Stromal cell of bone marrow (primary cell): ENCODE measurements at places on chromosomes 1 and 21.

GRCh38 chr1:145927916-145928643 lies 796 bp upstream of the RBM8A start:
- DNase-seq = no peak

DNA sequence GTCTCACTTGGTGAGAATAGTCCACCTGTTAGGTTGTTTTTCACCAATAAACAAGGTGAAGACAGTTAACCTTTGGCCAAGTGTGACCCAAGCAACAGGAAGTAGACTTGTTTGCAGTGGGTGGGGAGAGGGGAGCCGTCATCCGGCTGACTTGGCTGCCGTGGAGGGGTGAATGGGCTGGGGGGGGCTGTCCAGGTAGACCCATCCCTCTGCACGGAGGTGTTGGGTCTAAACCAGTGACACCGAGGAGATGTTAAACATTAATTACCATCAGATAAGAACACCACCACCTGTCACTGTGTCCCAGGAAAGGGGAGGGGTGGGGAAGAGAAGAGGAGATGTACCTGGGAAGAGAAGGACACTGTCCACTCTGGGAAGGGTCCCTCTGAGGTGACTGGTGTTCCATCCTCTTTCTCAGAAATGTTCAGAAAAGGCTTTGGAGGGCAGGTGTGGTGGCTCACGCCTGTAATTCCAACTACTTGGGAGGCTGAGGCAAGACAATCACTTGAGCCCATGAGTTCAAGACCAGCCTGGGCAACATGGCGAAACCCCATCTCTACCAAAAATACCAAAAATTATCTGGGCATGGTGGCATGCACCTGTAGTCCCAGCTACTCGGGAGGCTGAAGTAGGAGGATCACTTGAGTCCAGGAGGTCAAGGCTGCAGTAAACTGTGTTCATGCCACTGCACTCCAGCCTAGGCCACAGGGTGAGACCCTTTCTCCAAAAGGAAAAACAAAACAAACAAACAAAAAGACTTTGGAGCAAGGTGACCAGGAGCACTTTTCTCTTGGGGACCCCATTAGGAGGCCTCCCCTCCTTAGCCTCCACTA lies 6.7 kb upstream of the MYOM3 start:
- DNase-seq = no peak

GRCh38 chr1:197859024-197859423 lies 43.4 kb upstream of the C1orf53 start:
- no peak for DNase-seq

- DNase-seq = no peak
Observed at GRCh38 chr21:34928637-34929036, 120.5 kb downstream of the RUNX1 start.

- DNase-seq = peak; percentile 96
Observed at GRCh38 chr1:8211883-8212579, 105.9 kb upstream of the SLC45A1 start.

DNA sequence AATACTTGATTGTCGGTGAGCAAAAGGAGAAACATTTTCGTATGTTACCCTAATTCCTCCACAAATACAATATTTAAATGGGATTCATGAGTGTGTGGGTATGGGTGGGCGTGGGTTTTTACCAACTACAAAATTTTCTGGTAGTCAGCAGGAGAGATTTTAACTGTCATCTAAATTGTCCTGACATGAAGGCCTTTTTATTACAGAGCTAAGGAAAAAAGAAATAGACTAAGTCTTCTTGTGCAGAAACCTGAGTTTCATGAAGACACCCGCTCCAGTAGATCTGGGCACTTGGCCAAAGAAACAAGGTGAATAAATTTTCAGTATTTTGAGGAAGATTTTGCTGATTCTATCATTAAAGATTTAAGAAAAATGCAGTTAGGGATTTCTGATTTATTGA lies 752 bp downstream of the RGS18 start:
- DNase-seq = no peak

GRCh38 chr1:204325944-204326343 lies 33.8 kb downstream of the PLEKHA6 start:
- no peak for DNase-seq

DNA sequence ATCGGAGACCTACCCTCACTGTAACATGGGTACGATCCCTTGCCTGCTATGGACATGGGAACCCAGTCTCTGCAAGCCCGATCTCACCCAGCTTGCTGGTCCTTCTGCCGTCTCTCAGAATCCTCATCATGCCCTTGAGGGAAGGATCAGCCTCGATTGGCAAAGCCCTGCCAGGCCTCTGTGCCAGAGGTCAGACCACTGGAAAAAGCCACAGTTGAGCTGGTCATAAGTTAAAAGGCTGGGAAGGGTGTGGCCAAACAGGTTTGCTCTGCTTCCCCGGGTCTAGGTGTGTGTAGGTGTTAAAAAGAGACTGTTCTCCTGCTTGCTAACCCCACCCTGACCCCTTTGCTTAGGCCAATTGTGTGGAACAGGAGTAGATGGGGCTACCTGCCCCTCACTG lies 19.5 kb upstream of the PADI3 start:
- no peak for DNase-seq

DNA sequence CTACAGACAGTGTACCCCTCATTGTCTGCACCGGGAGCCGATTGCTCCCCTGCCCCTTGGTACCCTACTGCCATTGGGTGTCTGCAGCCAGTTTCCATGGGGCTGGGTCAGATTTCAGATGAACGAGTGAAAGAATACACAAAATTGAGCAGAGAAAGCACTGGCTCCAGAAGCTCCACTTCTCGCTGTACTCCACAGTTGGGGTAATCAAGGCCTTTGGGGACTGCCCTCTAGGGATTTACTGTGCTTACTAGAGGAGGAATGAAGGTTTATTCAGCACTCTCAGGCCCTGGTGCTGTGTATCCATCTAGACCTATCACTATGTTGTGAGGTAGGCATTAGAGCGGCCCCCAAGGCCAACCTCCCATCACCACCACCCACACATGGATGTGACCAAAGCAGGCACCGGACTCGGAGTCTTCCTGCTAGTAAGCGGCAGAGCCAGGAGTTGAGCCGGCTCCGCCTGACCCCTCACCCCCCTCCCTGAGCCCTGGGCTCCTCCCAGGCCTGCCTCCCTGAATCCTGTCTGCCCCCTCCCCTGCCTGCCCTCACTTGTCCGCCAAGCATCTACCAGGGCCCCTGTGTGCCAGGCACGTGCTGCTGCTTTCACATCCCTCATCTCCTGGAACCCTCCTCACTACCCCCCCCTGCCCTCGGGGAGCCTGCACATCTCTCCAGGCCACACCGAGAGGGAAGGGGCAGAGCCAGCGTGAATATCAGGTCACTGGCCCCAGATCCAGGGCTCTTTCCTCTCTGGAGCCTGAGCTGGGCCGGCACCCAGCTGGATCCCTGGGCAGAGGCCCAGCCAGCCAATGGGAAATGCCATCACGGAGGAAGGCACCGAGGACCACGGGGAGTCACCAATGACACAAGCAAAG lies 23.3 kb downstream of the KCNN3 start:
- no peak for DNase-seq

DNA sequence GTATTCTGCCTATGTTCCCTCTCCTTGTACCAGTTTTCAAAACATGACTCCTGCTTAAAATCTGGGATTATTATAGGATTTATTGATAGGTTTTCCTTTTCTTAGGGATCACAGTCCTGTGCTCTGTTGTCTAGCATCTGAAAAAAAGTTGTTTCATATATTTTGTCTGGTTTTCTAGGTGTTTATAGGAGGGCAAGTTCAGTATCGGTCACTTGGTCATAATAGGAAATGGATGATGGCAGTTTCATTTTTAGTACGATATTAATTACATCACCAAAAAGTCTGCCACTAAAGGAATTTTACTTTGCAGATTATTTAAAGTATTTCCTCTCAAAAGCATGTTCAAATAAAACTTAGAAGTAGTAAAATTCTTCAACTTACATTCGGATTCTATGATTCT lies 94.4 kb downstream of the RASAL2 start:
- no peak for DNase-seq

DNA sequence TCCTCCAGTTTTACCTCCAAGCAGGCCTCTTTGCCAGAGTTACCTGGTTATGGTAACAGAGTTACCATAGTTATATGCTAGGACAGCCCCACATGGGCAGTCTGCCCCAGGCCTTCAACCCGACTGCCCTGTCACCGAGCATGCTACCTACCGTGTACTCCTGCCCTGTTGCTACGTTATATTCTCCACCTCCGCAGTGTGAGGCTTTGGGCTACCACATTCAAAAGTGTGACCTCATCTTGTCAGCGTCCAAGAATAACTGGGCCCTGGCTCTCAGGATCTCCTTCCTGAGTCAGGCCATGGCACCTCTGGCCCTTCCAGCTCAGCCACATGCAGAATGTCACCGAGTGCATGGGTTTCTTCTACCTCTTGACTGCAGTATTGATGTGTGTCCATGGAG lies 8.9 kb downstream of the MAPKAPK2 start:
- peak; percentile 68 for DNase-seq

- peak; percentile 14 for DNase-seq
Observed at GRCh38 chr1:238772322-238772721, 614.0 kb upstream of the CHRM3 start.

GRCh38 chr1:179087665-179088064 lies 5.8 kb downstream of the TOR3A start:
- DNase-seq = no peak

GRCh38 chr1:60697204-60697994 lies 385.0 kb upstream of the NFIA start:
- DNase-seq = no peak

GRCh38 chr1:213876531-213876930 lies 111.2 kb upstream of the PROX1 start:
- DNase-seq = no peak

- DNase-seq = no peak
Observed at GRCh38 chr1:9816199-9816598, 7.6 kb downstream of the CLSTN1 start.

DNA sequence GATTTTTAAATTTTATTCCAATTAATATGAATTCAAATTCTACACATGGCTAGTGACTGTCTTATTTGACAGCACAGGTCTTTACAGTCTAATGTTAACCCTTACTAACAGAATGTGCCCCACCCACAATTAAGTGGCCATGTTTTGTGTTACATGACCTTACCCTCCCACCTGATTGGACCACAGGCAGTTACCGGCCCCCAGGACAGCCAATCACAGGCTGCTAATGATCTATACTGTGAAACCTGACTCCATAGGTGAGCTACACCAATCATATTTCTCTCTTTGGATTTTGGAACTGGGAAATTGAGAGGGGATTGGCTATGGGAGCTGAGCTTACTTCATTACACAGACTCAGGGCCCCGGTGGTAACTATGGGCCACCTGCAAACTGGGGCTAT lies 27.5 kb downstream of the ZP4 start:
- DNase-seq = no peak

DNA sequence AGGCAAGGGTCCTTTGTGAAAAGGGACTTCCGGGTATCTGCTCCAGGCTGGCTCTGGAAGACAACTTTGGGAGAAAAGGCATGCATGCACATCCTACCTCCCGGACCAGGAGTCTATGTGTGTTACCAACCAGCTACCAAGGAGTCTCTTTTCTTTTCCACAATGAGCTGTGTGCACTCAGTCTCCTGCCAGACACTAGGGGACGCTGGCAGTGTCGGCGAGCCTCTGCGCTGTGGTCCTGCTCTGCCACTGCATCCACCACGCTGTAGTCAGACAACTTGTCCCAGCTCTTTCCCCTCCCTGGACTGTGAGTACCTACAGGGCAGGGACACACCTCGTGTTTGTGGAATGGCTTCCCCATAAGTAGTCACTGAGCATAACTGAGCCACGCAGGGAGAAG lies 5.1 kb upstream of the SSR2 start:
- peak; percentile 14 for DNase-seq

DNA sequence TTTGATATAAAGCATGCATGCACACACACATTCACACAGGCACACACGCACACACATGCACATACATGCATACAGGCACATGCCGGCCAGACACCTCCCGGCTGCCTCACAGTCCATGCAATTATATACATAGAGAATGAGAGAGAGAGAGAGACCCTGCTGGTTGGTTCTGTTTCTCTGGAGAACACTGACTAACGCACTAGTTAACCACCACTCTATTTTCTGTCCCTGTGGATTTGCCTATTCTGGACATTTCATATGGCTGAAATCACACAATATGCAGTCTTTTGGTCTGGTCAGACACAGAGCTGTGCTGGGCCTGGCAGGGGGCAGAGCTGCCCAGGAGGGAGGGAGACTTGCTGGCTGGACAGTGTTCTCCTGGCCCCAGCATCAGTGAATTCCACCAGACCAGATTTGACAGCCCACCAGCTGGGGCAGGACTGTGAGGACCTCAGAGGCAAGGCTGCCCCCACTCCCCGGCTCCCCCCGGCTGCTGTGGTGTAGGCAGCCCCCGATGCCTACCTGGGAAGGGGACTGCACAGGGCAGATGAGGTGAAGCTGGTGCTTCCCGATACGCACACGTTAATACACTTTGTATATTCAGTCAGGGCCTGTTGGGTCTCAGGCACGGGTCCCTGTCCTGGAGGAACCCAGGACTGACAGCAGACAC lies 152.2 kb downstream of the NPHP4 start:
- no peak for DNase-seq

DNA sequence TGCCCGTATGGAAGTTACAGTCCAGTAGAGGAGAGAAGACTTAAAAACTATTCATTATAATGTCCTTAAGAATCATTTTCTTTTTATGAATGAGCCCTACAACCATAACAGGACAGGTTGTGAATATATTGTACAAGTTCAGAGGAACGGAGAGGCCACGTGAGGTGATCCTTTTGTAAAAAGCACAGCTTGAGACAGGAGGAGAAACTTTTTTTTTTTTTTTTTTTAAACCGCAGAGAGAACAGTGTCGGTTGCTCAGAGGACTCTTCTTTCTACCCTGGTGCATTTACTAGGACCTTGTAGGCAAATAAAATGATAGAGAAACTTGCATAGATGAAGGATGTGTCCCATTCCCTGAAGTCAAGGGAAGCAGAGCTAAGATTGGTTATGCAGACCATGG lies 32.1 kb downstream of the DYRK1A start:
- no peak for DNase-seq

DNA sequence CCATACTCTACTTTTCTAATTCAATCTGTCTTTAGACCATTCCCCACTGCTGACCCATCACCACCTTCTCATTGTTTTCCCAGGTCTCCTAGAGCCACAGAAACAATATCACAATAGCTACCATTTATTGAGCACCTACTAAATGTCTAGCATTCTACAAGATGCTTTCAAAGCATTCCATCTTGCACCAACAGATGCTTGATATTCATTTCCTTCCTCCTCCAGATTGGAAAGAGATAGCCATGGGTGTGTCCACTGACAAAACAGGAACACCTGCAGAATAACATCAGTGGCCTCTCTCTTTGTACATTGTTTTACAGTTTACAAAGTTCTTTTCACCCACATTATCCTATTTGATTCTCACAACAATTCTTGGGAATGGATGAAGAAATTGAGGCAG lies 2.2 kb downstream of the RAB3B start:
- no peak for DNase-seq

DNA sequence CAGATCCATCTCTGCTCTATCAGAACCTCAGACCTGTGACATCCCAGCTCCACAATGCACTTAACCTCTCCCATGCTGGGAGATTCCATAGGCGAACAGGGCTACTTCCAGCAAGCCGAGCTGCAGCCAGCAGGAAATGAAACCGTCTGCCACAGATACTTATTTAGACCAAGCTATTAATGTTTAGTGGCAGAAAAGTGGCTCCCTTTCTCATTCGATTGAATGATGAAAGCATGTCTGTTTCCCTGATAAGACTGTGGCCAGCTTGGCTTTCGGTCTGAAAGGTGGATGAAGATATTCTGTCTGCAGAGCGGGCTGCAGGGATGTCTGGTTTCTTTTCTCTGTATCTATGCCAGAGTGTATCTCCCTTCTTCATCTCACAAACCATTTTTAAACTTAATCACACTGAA lies 146.4 kb downstream of the GREM2 start:
- no peak for DNase-seq
